ENCODE measurements at places on chromosomes 1 and 21. TPM values are rescaled to one million over a fixed set of nuclear protein-coding genes. Genes with fewer than 3 reads are reported as not detected.
A peak's percentile ranks its signal among the peaks of the same experiment; 100 is the strongest.

Gene SLAMF7
- total RNA-seq, result not detected

DNA sequence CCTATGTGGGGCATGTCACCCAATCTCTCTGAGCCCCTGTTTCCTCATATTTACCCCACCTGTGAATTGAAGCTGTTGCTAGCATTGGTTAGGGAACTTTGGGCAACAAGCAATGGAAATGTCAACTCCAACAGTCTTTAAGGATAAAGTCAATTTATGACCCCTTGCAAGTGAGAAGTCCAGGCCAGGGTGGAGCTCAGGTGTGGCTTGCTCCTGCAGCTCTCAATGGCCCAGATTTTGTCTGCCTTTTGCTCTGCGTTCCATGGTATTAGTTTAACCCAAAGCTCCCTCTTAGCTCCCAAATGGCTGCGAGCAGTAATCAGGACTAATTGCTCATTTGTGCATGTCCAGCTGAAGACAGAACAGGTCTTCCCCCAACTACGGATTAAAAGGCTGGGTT lies 70.4 kb upstream of the ABCG1 start:
- DNase-seq, result no peak

GRCh38 chr1:44775078-44775929 lies at the start of gene RPS8:
RPS8 (plus strand) TSS chr1:44775540; CDS start chr1:44775597, 57 bp downstream.
- peak; percentile 94 for DNase-seq

DNA sequence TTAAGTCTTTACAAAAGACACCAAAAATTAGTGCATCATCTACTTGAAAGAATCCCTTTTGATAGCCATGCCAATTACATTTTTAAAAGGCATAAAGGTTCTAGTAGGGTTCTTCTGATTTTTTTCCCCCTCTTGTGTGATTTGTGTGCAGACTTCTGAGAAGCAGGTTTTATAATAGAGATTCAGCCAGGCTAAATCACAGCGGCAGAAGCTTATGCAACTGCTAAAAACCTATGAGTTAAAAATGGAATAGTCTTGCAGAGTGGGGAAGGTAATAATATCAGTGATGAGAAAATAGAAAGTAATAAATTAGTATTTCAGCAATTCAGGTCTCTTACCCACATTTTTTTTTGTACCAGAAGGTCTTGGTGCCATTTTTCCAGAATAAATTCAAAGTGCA lies 17.7 kb downstream of the STUM start:
- DNase-seq, result no peak

GRCh38 chr21:45167796-45168222 lies 93.4 kb downstream of the ADARB1 start:
- DNase-seq, result no peak

- DNase-seq, result no peak
Observed at GRCh38 chr1:93475681-93476080, 27.8 kb downstream of the FNBP1L start.

- DNase-seq, result peak; percentile 40
Observed at GRCh38 chr1:91885213-91885715, 687 bp downstream of the TGFBR3 start.

GRCh38 chr1:86466986-86467385 lies 1.7 kb upstream of the CLCA1 start:
- no peak for DNase-seq

Gene FCAMR
- total RNA-seq, result not detected

Gene TRIM58
- 0.84 TPM for total RNA-seq

Gene OTUD7B
- 36.2 TPM for total RNA-seq

Gene POGK
- total RNA-seq, result 13.3 TPM

Gene DAB1
- total RNA-seq, result 2.3 TPM

DNA sequence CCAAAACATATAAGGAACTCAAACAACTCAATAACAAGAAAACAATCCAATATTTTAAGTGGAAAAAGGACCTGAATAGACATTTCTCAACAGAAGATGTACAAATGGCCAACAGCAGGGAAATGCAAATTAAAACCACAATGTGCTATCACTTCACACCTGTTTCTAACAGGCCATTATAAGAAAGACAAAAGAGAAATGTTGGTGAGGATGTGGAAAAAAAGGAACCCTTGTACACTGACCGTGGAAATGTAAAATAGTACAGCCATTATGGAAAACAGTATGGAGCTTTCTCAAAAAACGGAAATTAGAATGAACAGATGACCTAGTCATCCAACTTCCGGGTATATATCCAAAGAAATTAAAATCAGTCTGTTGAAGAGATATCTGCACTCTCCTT lies 37.8 kb upstream of the CD2 start:
- no peak for DNase-seq

- DNase-seq, result no peak
Observed at GRCh38 chr1:195105281-195105680, 1503.0 kb downstream of the KCNT2 start.

- DNase-seq, result no peak
Observed at GRCh38 chr21:42850866-42851391, 28.4 kb downstream of the WDR4 start.

DNA sequence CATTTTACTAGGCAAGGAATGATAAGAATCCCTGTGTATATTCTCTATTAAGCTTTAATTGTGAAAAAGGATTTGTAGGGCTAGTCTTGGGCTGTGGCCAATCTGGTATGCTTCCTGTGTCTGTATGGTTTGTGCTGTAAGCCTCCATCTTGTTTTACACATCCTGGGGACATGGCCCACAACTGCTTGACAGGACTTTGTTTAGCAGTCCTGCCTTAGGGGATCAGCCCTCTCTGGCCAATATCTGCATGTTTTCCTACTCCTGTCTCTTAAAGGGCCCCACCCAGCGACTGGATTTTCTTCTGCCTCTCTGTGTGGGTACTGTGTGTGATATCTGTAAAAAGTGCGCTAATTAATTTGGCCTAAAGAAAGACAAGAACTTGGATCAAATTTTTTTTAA lies 813.2 kb downstream of the PLA2G4A start:
- no peak for DNase-seq

- DNase-seq, result no peak
Observed at GRCh38 chr1:175510914-175511313, 232.5 kb downstream of the TNR start.

GRCh38 chr1:58768971-58769808 lies 14.7 kb downstream of the JUN start:
- DNase-seq, result peak; percentile 72

All from heart left ventricle (tissue), 16 donors.